ENCODE measurements at places on chromosomes 1 and 21.
A peak's percentile ranks its signal among the peaks of the same experiment; 100 is the strongest.

DNA sequence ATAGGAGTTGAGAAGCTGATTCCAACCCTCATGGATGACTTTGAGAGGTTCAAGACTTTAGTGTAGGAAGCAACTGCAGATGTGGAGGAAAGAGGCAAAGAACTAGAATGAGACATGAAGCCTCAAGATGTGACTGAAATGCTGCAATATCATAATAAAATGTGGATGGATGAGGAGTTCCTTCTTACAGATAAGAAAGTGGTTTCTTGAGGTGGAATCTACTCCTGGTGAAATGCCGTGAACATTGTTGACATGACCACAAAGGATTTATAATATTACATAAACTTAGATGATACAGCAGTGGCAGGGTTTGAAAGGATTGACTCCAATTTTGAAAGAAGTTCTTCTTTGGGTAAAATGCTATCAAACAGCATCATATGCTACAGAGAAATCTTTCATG is 28.8 kb downstream of the LTN1 start:
- no peak for DNase-seq
- no peak overlapping the region for H3K4me3 ChIP-seq
- peaks cover 4% of the 10 kb centered on the region for H3K4me1 ChIP-seq

GRCh38 chr1:232170909-232171308 is 459.0 kb downstream of the SIPA1L2 start:
- no peak for DNase-seq

- peaks cover 3% of the 10 kb centered on the region for H3K4me1 ChIP-seq
- peaks cover 80% of the 10 kb centered on the region for H3K27me3 ChIP-seq
- no peak overlapping the region for H3K27ac ChIP-seq
- H3K4me3 ChIP-seq = no peak overlapping the region
Measured at GRCh38 chr1:75132812-75133619, 1.2 kb upstream of the LHX8 start.

- no peaks in the 10 kb centered on the region for H3K27me3 ChIP-seq
- H3K4me3 ChIP-seq = no peak overlapping the region
- peak overlapping the region; percentile 14 for H3K27ac ChIP-seq
- peaks cover 6% of the 10 kb centered on the region for H3K4me1 ChIP-seq
- no peak for DNase-seq
Measured at GRCh38 chr1:169550294-169550693, 36.0 kb downstream of the F5 start.

GRCh38 chr21:37032877-37033471 is 26.5 kb downstream of the RIPPLY3 start:
- no peak for DNase-seq
- H3K4me1 ChIP-seq = no peaks in the 10 kb centered on the region
- H3K36me3 ChIP-seq = no peaks in the 10 kb centered on the region
- H3K27me3 ChIP-seq = peaks cover 23% of the 10 kb centered on the region
- no peak overlapping the region for H3K4me3 ChIP-seq

- DNase-seq = no peak
- no peaks in the 10 kb centered on the region for H3K27me3 ChIP-seq
- H3K36me3 ChIP-seq = no peaks in the 10 kb centered on the region
Measured at GRCh38 chr1:39102537-39103327, 76.6 kb downstream of the NDUFS5 start.

DNA sequence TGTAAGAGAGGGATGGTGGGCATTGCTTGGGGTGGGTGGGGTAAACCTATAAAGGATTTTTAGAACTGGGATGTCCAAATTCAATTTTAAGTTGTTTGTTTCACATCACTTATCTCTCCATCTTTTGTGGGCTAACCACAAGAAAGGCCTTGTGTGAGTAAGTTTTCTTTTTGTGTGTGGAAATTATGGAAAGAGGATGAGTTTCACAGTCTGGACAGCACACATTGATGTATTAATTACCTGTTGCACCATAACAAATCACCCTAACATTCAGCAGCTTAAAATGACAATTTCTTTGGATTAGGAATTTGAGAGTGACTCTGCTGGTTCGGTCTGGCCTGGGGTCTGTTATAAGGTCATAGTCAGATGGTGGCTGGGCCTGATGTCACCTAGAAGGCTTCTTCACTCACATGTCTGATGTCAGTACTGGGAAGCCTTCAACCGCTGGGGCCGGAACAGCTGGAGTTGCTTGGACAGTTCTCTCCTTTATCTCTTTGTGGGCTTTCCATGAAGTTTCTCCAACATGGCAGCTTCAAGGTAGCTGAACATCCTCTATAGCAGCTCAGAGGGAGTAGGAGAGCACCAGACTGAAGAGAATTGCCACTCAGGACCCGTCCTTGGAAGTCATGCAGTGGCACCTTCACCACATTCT is 2.0 kb upstream of the COL9A2 start:
- DNase-seq = no peak
- H3K4me3 ChIP-seq = no peak overlapping the region
- H3K36me3 ChIP-seq = peaks cover 8% of the 10 kb centered on the region
- H3K4me1 ChIP-seq = peaks cover 27% of the 10 kb centered on the region

DNA sequence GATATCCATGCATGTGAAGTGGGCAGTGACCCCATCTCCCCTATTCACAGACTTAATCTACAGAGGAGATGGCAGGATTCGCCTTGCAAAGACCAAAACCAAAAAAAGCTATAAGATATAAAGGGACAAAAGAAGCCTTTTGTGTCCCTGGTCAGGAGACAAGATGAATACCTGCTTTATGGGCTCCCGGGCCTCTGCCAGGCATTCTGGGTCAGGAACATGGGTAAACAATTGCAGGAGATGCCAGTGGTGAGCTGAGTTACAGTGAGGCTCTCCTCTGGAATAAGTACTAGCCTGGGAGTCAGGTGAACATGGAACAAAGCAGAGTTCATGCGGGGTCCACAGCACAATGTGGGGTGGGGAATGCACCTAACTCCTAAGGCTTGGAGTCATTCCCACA is 4.7 kb downstream of the SLC9A1 start:
- H3K36me3 ChIP-seq = peaks cover 2% of the 10 kb centered on the region
- peaks cover 46% of the 10 kb centered on the region for H3K4me1 ChIP-seq
- no peaks in the 10 kb centered on the region for H3K27me3 ChIP-seq
- H3K4me3 ChIP-seq = no peak overlapping the region

DNA sequence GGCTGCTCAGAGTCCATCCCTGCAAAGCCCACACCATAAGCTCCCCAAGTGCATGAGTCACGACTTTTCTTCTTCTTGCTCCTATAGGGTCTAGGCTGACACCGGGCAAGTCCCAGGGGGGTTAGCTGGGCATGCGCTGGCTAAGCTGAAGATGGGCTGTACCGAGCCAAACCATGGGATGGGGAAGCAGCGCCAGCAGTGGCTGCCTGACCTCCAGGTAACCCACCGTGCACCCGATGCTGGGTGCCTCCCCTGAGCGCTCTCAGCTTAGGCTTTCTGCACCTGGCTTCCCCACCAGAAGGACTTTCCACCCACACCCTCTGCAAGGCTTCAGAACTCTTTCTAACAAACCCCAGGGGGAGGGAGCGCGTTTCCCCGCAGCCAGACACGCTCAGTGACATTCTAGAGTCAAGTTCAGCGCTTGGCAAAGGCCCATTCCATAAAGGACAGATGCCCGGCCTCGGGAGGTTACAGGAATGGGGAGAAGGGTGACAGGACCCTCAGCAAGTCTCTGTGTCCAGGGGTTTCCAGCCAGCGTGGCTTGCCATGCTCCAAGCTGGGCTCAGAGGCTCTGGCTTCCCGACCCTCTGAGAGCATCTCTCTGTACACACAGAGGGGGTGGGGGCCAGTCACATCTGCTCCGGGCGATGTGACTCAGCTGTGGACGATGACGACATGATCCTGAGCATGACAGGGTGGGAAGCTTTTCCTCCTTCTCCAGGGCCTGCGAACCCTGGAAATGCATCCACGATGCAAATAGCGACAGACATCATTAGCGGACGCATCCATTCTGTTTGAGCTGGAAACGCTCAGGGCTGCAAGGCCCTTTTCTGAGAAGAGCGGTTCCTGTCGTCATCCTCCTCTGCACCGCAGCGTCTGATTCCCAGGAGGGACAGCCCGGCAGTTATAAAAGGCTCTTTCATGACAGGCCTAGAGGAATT is 107.8 kb downstream of the SIK1 start:
- peaks cover 6% of the 10 kb centered on the region for H3K4me1 ChIP-seq
- peaks cover 31% of the 10 kb centered on the region for H3K27me3 ChIP-seq
- H3K4me3 ChIP-seq = no peak overlapping the region
- no peak overlapping the region for H3K27ac ChIP-seq

DNA sequence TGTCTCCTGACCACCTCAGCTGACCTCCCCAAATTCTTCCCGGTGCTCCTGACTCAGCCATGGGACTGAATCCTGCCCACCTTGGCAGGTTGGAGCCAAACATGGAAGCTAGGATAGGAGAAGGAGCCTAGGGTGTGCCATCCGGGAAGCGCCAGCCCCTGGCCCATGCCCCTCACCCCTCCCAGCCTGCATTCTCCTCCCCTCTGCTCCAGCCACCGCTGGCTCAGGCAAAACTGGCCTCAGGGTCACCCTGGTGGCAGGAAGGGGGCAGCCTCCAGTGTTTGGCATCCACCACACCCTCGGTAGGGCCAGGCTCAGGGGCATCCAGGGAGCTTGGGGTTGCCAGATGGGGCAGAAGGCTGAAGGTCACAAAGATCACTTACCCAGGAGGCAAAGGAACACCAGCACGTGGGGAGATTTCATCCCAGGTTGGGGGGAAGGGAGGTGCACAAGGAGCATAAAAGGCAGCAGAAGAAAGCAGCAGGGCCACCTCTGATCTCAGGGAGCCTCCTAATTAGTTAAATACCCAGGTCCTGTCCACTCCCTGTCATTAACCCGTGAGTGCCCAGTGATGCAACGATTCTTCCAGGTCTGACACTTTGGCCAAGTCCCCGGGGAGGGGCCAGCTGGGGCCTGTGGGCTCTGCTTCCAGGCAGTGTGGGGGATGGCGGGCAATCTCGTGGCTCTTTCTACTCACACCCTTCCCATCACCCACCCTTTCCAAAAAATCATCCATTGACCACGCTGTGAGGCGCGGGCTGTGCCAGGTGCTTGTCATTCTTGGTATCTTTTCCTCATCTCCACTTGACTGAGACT is at the start of gene PLA2G2E:
PLA2G2E (minus strand) TSS at position 481 of the 816 bp plus-strand sequence; CDS start at position 423, 58 bp downstream.
- peaks cover 2% of the 10 kb centered on the region for H3K36me3 ChIP-seq
- no peaks in the 10 kb centered on the region for H3K4me1 ChIP-seq
- peaks cover 17% of the 10 kb centered on the region for H3K27me3 ChIP-seq
- H3K4me3 ChIP-seq = no peak within 1 kb of the TSS
- no peak for DNase-seq

GRCh38 chr1:224343679-224344078 is 13.0 kb upstream of the CNIH4 start:
- DNase-seq = no peak
- H3K27ac ChIP-seq = no peak overlapping the region
- peak overlapping the region; percentile 43 for H3K4me3 ChIP-seq
- no peaks in the 10 kb centered on the region for H3K27me3 ChIP-seq
- peaks cover 10% of the 10 kb centered on the region for H3K4me1 ChIP-seq

- H3K36me3 ChIP-seq = no peaks in the 10 kb centered on the region
- H3K27me3 ChIP-seq = no peaks in the 10 kb centered on the region
- H3K4me1 ChIP-seq = no peaks in the 10 kb centered on the region
- no peak for DNase-seq
- no peak overlapping the region for H3K27ac ChIP-seq
Measured at GRCh38 chr1:118104951-118105350, 80.1 kb downstream of the SPAG17 start.

DNA sequence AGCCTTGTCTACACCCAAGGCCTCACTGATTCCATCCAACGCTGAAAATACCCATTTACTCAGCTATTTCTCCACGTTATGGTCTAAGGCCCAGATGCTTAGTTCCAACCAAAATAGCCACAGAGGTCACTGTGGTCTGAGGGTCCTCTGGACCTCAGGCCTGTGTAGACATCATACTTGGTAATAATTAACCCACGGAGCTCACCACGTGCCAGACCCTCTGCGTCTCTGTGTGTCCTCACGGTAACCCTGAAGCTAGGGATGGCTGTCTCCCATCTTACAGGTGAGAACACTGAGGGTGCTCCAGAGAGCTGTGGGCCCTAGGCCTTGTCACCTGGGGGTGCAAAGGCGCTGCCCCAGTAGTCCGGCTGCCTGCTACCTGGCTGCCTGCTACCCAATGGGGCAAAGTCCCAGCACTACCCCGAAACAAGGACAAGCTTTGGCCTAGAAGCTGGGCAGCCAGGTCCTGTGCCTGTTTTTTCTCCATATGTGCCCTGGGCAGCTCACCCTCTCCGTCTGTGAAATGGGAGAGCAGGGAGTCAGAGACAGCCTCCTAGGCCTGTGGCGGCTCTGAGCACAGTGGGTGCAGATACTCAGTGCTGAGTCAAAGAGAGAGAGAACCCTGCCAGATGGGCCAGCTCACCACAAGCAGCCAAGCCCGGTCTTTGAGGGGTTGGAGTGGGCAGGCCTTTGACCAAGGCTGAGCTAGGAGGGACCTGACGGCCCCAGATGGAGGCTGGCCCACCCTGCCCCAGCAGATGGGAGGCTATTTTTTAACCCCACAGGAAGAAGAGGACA is 17.0 kb upstream of the RUNX3 start:
- peaks cover 12% of the 10 kb centered on the region for H3K4me1 ChIP-seq
- no peaks in the 10 kb centered on the region for H3K27me3 ChIP-seq
- H3K4me3 ChIP-seq = no peak overlapping the region
- no peak overlapping the region for H3K27ac ChIP-seq
- H3K36me3 ChIP-seq = no peaks in the 10 kb centered on the region

- H3K4me3 ChIP-seq = no peak overlapping the region
- DNase-seq = no peak
- no peaks in the 10 kb centered on the region for H3K27me3 ChIP-seq
Measured at GRCh38 chr1:97093741-97094140, 372.2 kb downstream of the PTBP2 start.

GRCh38 chr1:209989525-209989924 is 51.5 kb downstream of the SYT14 start:
- H3K27ac ChIP-seq = no peak overlapping the region
- no peak overlapping the region for H3K4me3 ChIP-seq
- DNase-seq = no peak
- no peaks in the 10 kb centered on the region for H3K36me3 ChIP-seq

GRCh38 chr1:246178717-246179311 is 328.3 kb downstream of the SMYD3 start:
- H3K36me3 ChIP-seq = no peaks in the 10 kb centered on the region
- no peaks in the 10 kb centered on the region for H3K27me3 ChIP-seq
- no peak for DNase-seq

DNA sequence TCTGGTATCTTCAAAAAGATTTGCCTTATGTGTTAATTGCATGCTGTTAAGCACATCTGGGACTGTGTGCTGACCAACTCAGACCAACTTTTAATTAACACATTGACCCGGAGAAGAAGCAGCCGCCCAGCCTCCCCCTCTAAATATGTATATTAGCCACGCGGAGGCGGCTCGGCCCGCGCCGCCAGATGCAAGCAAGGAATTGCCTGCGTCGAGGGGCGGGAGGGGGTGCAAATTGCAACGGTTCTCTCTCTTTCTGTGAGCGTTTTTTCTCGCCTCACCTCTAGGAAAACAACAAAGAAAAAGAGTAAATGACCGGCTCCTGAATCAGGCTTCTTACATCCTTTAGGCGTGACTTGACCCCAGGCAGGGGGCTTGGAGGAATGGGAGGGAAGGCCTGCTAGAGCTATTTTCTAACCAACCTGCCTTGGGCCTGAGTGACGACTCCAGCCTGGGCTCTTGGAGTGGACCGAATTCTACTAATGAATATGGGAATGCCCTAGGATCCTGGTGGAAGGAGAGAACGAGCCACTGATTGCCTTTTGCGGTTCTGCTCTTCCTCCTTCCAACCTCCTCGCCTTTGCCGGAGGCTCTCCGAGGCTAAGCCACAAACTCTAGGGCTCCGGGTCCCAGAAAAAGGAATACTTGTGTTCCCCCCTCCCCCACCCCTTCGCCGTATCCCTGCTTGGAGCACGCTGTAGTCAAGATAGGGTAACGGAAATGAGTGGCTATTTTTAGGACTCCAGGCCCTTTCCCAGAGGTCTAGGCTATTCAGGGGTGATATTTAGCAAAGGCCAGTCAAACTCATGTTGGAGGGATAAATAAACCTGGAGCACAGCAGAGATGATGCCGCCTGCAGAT is 417.0 kb upstream of the ESRRG start:
- no peak overlapping the region for H3K27ac ChIP-seq
- no peaks in the 10 kb centered on the region for H3K4me1 ChIP-seq
- DNase-seq = no peak
- no peak overlapping the region for H3K4me3 ChIP-seq
- peaks cover 2% of the 10 kb centered on the region for H3K36me3 ChIP-seq
- peaks cover 52% of the 10 kb centered on the region for H3K27me3 ChIP-seq

Data from T-helper 17 cell (primary cell).